ENCODE measurements at places on chromosomes 6 and 20.
A peak's percentile ranks its signal among the peaks of the same experiment; 100 is the strongest.

DNA sequence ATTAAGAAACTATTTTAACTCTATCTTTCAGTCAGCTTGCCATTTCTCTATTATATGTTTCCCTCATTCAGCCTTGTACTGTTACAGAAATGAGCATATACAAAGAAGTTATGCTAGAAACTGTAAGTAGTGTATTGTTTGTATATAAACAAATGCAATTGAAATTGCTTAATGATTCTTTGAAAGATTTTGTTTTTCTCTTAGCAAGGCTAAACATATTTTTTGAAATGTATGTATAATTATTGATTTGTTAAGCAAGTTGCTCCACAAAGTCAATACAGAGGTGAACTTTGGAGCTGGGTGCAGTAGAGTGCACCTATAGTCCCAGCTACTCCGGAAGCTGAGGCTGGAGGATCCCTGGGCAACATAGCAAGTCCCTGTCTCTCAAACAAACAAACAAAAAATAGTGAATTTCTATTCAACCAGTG, 253.6 kb downstream of the RNGTT start:
- DNase-seq, result no peak

DNA sequence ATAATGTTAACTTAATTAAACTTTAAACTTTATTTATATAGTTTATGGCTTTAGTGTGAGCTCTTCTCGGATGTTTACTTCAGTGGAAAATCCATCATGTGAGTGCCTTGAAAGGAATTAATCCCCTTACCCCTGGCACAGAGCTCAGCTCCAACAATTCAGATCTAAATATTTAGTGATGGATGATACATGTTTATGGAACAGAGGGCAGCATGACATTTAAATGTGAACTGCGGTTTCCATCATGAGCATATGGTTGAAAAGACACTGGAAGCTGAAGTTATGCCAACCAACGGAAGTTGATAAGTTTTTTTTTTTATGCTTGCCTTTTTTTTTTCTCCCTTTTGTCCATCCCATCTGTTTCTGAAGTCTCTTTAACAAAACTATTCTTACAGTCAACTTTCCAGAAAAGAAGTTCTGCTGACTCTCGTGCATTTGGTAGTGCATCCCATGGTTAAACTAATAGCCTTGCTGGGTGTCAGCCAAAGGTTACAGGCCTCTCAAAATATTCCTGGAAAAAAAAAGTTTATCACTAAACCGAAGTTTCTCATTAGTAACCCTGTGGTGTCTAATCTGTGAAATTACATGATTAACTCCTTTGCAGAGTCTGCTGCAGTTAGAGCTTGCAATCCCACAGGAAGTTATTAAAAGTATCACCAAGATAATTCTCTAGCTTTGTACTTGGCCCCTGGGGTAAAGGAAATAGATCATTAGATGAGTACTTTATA, 243.9 kb upstream of the TCF21 start:
- no peak for DNase-seq

GRCh38 chr20:17699931-17700351, at the start of gene BANF2:
TSS of gene BANF2 (plus strand) at chr20:17699966. CDS start at chr20:17725026, 25,060 bp downstream.
- no peak for DNase-seq

DNA sequence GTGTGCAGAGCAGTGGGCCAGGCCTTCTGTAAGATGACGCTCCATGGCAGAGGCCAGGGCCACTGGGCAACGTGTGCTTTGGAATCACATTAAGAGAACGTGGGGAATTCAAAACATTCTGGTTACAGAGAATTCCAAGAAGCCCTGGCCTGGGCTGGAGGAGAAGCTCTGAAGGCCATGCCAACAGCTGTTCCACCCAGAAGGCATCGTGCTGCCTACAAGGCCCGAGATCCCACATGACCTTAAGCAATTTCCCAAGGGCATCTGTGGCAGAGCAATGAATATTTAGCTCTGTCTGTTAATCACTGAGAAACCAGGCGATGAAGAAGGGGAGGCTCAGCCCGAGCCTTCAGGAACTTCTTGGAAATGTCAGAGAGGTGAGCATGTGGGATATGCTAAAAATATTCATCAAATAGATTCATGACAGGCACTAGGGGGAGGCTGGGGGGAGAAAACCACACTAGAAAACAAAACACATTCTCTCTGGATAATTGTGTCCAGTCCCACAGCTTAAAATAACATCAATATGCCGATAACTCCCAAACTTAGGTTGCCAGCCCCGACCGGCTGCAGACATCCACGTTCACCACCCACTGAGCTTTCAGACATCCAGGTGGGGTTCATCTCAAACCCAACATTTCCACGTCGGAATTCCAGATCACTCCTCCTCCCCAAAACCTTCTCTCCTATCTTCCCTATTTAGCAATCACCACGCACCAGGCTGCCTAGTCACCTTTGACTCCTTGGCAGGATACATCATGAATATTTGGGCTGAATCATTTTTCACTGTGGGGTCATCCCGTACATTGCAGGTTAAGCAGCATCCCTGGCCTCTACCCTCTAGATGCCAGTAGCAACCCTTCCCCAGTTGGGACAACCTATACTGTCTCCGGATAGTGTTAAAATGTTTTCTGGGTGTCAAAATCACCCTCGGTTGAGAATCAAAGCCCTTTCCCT, 6.6 kb downstream of the SULF2 start:
- DNase-seq, result no peak

DNA sequence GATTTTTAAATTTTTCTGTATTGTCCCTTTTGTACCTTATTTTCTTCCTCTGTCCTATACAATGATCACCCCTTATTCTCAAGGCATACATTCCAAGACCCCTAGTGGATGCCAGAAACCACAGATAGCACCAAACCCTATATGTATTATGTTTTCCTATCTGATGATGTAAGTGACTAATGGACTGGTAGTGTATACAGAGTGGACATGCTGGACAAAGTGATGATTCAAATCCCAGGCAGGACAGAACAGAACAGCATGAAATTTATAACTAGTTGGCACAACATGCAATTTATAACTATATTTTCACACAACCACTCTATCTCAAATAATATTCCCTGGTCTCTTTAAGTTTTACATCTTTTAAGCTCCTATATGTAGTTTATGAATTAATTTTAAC, 205.6 kb upstream of the FLRT3 start:
- no peak for DNase-seq

GRCh38 chr20:14470231-14470899, 133.0 kb upstream of the FLRT3 start:
- DNase-seq, result no peak

DNA sequence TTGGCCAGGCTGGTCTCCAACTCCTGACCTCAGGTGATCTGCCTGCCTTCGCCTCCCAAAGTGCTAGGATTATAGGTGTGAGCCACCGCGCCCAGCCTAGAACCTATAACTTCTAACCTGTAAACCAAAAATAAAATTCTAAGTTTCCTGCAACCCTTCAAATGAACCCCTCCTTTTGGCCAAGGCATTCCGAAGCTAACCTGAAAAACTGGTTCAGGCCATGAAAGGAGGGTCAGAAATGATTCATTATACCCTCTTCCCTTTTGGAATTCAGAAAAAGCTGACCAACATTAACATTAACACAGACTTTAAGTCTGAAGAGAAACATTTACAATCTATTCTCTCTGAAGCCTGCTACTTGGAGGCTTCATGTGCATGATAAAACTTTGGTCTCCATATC, 165.1 kb downstream of the TINAG start:
- DNase-seq, result no peak

DNA sequence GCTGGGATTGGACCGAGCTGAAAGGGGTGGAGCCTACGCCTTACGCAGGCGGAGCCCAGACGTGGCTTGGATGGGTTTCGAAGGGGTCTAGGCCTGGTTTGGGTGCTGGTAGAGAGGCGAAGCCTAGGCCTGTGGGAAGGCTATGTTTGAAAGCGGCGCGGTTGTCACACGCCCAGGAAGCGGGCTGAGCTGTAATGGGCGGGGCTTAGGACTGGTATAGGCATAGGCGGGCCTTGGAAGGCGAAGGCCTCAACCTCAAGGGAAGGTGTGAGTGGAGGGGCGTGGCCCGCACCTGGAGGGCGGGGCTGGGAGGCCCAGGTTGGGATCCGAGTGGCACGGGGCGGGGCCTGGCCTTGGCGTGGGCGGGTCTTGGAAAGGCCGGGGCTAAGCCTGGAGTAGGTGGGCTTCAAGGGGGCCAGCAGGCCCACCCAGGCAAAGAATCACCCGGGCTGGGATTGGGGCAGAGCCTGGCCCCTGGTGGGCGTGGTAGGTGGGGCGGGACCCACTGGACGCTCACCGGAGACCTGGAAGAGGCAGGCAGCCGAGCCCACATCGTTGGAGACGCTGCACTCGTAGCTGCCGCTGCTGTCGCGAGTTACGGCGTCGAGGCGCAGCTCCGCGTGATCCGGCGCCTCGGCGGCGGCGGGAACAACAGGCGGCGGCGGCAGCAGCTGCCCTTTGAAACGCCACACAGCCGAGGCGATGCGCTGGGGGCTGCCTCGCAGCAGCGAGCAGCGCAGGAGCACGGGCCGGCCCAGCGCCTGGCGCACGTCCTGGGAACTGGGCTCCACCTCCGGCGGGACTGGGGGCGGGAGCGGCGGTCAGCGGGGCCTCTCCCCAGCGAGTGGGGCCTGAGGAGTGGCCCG, 49.0 kb downstream of the MDGA1 start:
- no peak for DNase-seq

GRCh38 chr6:117482240-117483003, at the start of gene DCBLD1:
TSS of gene DCBLD1 (plus strand) at chr6:117482674. CDS start at chr6:117482782, 108 bp downstream.
- no peak for DNase-seq

- DNase-seq, result peak; percentile 34
Observed at GRCh38 chr6:104789770-104790190, 69.9 kb downstream of the HACE1 start.

GRCh38 chr6:120262354-120262753, 912.8 kb upstream of the MAN1A1 start:
- DNase-seq, result no peak

- no peak for DNase-seq
Observed at GRCh38 chr6:50824552-50824951, 5.9 kb downstream of the TFAP2B start.

GRCh38 chr20:4563534-4563933, 158.2 kb upstream of the PRND start:
- DNase-seq, result peak; percentile 47

- no peak for DNase-seq
Observed at GRCh38 chr6:158068156-158068892, 86.7 kb downstream of the SYNJ2 start.

- DNase-seq, result no peak
Observed at GRCh38 chr6:121608270-121608669, 172.8 kb downstream of the GJA1 start.

DNA sequence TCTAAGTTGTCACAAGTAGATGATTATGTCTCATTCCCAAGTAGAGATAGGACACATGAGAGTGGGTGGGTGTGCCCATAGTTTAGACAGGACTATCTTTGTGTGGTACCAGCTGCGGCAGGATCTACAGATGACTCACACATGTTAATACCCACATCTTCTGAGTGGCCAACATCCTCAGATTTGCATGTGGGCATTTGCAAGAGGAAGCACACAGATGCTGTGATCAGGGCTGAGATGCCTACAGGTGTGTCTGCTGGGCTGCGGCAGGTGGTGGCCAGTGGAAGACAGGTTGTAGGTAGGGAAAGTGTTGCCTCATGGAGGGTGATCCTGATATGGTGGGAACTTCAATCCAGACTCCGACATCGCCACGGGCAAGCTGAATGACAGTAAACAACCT, 50.8 kb downstream of the UTRN start:
- DNase-seq, result no peak

- no peak for DNase-seq
Observed at GRCh38 chr6:20409427-20409971, 7.8 kb downstream of the E2F3 start.

- no peak for DNase-seq
Observed at GRCh38 chr20:33539129-33539528, 49.2 kb downstream of the CBFA2T2 start.

- peak; percentile 62 for DNase-seq
Observed at GRCh38 chr6:44053760-44054556, 73.3 kb downstream of the MRPL14 start.

DNA sequence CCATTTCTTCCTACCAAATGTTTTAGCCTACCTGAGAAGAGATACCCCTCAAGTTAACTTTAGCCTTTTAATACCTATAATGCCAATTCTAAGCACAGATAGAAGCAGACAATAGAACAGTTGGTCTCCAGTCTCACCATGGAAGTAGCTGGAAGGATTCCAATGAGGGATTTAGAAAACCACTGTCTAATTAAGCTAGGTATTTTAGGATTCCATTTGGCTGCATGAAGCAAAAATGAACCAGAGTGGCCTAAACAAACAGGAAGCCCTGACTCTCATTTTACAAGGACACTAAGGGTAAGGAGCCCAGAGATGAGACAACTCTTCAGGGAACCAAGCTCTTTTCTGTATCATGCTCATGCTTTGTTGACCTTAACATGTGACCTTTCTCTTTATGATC, 199.2 kb downstream of the ALDH8A1 start:
- peak; percentile 59 for DNase-seq

GRCh38 chr20:62344782-62345181, 22.3 kb downstream of the LAMA5 start:
- no peak for DNase-seq

DNA sequence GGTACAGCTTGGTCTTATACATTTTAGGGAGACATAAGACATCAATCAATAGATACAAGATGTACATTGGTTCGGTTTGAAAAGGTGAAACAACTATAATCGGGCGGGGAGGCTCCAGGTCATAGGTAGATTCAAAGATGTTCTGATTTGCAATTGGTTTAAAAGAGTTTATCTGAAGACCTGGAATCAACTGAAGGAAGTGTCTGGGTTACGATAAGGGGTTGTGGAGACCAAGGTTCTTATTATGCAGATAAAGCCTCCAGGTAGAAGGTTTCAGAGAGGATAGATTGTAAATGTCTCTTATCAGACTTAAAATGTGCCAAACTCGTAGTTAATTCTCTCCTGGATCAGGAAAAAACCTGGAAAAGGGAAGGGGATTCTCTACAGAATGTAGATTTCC, 5.9 kb upstream of the SERPINB6 start:
- DNase-seq, result no peak

DNA sequence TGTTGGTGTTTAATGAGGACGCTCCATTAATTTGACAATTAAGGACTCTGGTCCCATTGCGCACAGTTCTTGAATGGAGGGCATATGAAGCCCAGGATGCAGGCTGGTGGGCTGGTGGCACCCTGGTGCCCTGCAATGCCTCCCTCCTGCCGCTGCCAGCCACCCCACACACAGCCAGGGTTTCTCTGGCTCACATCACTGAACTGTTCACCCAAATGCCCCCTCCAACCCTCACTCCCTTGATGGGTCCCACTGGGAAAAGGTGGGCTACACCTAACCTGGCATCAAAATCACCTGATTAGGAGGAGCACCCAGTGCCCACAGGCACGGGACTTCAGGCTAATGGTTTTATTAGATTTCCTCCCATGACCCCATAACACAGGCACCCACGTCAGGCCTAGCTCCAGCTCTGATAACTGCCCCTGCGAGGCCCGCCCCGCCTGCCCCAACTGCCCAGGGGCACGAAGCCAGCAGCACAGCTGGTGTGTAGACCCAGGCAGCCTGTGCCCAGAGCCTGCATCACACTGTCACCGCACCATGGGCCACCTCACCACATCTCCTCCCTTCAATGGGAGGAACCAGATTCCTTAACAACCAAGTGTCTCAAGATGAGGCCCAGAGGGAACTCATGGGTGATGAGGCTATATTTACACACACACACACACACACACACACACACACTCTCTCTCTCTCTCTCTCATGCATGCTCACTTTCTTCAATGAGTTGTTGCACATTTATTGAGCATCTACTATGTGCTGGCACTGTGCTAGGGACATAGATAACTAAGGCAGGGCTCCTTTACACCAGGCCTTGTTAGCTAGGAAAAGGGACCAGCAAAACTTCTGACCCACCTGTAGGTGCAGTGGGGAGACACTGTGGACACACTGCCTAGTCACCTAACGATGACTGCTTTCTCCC, 107.3 kb downstream of the NOL4L start:
- no peak for DNase-seq
